ENCODE measurements at places on chromosomes 11 and 22. TPM values are rescaled to one million over a fixed set of nuclear protein-coding genes. Genes with fewer than 3 reads are reported as not detected.

Gene TMPRSS13
- 2.2 TPM for total RNA-seq

Gene ARRB1
- total RNA-seq, result 44.3 TPM

Gene RNF26
- total RNA-seq, result 1.3 TPM

- DNase-seq, result no peak
- no peaks in the 10 kb centered on the region for H3K4me1 ChIP-seq
- H3K27me3 ChIP-seq, result no peaks in the 10 kb centered on the region
Observed at GRCh38 chr11:7787239-7787638, 9.5 kb downstream of the OR5P2 start.

DNA sequence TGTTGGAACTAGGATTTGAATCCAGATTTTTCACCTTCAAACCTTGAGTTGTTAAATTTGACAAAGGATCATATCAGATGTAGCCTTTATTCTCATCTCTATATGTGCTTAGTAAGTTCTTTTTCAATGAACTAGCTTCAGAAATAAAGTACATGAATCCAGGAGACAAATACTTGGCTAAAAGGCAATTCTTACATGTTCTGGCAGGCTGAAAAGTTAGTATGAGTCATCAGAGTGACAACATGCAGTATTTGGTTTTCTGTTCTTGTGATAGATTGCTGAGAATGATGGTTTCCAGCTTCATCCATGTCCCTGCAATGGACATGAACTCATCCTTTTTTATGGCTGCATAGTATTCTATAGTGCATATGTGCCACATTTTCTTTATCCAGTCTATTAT lies 40.4 kb downstream of the BBOX1 start:
- no peak overlapping the region for H3K27ac ChIP-seq
- H3K4me1 ChIP-seq, result no peaks in the 10 kb centered on the region
- no peak for DNase-seq
- no peak overlapping the region for H3K4me3 ChIP-seq

GRCh38 chr11:14358729-14359439 lies at the start of gene RRAS2:
Gene RRAS2, minus strand, starts transcription at chr11:14359183. Its CDS starts 313 bp downstream, at chr11:14358870.
- H3K4me1 ChIP-seq, result peaks cover 13% of the 10 kb centered on the region
- no peaks in the 10 kb centered on the region for H3K36me3 ChIP-seq
- no peaks in the 10 kb centered on the region for H3K27me3 ChIP-seq
- peak within 1 kb of the TSS; percentile 81 for H3K4me3 ChIP-seq
- peak; percentile 77 for DNase-seq

DNA sequence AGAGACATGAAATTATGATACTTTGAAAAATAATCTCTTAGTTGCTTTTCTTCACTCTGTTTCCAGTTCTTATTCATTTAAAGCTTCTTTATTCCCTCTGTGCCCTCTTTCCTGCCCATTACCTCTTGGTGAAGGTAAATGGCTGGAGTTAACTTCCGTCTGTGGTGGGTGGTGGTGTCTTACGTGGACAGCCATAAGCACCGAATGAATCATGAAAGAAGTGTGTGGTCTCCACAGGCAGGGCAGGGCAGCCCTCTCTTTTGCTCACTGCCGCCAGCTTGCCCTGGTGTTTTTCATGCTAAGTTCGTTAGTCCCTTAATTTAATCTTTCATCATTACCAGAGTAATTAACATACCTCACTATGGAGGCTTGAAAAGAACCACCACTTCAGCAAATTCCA lies 98.7 kb upstream of the SORL1-AS1 start:
- H3K4me1 ChIP-seq, result no peaks in the 10 kb centered on the region
- DNase-seq, result no peak
- no peaks in the 10 kb centered on the region for H3K36me3 ChIP-seq

GRCh38 chr11:20327377-20327935 lies 36.1 kb upstream of the HTATIP2 start:
- no peak for DNase-seq
- H3K4me3 ChIP-seq, result no peak overlapping the region
- no peak overlapping the region for H3K27ac ChIP-seq
- no peaks in the 10 kb centered on the region for H3K4me1 ChIP-seq
- H3K27me3 ChIP-seq, result peaks cover 2% of the 10 kb centered on the region
- H3K36me3 ChIP-seq, result no peaks in the 10 kb centered on the region

- no peak for DNase-seq
- H3K36me3 ChIP-seq, result no peaks in the 10 kb centered on the region
- H3K4me3 ChIP-seq, result no peak overlapping the region
- no peak overlapping the region for H3K27ac ChIP-seq
- no peaks in the 10 kb centered on the region for H3K4me1 ChIP-seq
- no peaks in the 10 kb centered on the region for H3K27me3 ChIP-seq
Observed at GRCh38 chr11:29318134-29318845, 698.5 kb downstream of the KCNA4 start.

- peaks cover 77% of the 10 kb centered on the region for H3K27me3 ChIP-seq
- peaks cover 13% of the 10 kb centered on the region for H3K4me1 ChIP-seq
- DNase-seq, result no peak
- peak within 1 kb of the TSS; percentile 43 for H3K4me3 ChIP-seq
Observed at GRCh38 chr22:50600538-50600937, at the start of gene MAPK8IP2. Gene MAPK8IP2, plus strand, starts transcription at chr22:50600793. Its CDS starts 26 bp downstream, at chr22:50600819.

All from stomach (tissue), 19 donors.